GDM1 (cell line): ENCODE measurements at places on chromosomes 3 and 15.
A peak's percentile ranks its signal among the peaks of the same experiment; 100 is the strongest.

- DNase-seq = no peak
Observed at GRCh38 chr15:55897560-55898336, 95.7 kb downstream of the NEDD4 start.

GRCh38 chr15:101497484-101498034 is 8.1 kb upstream of the PCSK6 start:
- no peak for DNase-seq

- no peak for DNase-seq
Observed at GRCh38 chr3:36365829-36366228, 14.5 kb upstream of the STAC start.

DNA sequence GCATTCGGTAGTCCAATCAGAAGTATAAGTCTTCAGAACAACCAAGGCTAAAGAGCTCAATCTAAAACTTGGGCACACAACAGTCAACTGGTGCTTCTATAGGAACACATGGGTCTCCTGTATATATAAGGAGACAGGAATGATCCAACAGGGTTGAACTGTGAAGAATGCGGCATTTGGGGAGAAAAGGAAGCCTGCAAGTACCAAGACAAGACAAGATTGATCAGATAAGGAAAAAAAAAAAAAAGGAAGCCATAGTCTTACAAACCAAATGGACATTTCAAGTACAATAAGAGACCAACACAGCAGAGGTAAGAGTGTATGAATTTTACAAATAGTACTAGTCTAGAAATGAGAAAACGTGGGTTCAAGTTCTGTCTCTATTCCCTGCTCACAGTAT is 6.5 kb downstream of the CPEB1 start:
- no peak for DNase-seq

GRCh38 chr3:15063238-15063637 is 1.9 kb downstream of the MRPS25 start:
- DNase-seq = no peak

GRCh38 chr3:152902141-152902669 is 67.3 kb downstream of the P2RY1 start:
- DNase-seq = no peak

DNA sequence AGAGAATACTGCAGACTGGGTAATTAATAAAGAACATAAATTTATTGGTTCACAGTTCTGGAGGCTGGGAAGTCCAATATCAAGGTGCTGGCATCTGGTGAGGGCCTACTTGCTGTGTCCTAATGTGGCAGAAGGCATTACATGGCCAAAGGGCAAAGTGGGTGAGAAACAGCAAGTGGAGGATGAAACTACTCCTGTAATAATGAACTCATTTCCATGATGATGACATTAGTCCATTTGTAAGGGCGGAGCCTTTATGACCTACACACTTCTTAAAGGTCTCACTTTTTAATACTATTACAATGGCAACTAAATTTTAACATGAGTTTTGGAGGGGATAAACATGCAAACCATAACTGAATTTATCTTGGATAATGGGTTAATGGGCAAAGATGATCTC is 139.6 kb upstream of the SGO1 start:
- DNase-seq = no peak

DNA sequence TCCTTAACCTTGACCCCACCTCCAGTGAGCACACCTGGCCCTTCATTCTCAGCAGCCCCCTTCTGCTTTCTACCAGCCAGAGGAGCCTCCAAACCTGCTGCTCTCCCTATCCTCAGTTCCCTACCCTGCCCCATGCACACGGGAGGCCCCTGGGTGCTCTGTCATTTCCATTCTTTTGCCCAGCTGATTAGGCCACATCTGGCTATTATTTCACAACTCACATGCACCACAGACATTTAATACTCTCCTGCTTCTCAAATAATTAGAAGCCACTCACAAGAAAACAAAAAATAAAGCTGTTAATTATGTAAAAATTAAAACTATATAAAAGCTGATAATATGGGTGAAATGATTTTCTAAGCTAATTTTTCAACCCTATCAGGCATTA is 50.7 kb downstream of the MYLK start:
- no peak for DNase-seq

DNA sequence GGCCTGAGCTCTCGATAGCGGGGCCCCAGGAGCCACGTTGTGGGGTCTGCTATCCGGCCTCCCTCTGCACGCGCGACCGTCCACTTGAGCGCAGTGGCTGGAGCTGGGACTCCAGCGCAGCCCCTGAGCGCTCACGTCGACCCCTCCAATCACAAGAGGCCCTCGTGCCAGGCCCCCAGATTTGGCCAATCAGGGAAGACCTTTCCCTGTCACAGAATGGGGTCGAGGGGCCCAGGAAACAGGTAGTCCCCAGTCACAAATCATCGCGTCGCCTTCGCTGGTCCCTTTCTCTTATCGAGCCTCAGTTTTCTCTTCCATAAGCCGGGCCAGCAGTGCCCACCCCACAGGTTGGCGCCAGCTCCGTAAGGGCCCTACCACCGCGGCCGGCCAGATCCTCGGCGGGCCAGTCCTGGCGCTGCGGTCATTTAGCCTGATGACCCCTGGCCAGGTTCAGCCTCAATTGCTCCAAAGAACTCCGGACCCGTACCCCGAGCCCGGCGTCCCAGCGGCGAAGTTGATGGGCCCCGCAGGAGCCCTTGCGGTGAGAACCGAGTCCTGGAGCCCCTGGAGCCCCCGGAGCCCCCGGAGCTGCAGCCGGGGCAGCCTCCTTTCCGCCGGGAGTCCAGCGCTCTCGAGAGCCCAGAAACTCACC is 435 bp downstream of the ALDH1L1 start:
- no peak for DNase-seq

DNA sequence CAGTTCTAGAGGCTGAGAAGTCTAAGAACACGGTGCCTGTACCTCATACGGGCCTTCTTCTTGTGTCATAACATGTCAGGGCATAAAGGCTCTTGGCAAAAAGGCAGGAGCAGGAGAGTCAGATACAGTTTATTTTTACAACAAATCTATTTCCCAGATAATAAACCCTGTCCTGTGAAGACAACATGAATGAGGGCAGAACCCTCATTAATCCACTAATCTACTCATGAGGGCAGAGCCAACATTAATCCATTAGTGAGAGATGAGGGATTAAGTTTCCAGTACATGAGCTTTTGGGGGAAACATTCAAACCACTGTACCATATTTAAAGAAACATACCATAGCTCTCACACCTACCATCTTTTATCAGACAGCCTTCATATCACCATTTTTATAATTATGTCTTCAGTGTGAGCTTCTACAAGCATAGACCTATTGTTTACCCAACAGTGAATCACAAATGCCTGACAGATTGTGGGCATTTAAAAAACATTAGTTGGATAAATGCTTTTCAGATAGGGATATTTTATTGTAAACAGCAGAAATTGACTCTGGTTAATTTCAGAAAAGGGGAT is 645.8 kb downstream of the GRM7 start:
- no peak for DNase-seq

DNA sequence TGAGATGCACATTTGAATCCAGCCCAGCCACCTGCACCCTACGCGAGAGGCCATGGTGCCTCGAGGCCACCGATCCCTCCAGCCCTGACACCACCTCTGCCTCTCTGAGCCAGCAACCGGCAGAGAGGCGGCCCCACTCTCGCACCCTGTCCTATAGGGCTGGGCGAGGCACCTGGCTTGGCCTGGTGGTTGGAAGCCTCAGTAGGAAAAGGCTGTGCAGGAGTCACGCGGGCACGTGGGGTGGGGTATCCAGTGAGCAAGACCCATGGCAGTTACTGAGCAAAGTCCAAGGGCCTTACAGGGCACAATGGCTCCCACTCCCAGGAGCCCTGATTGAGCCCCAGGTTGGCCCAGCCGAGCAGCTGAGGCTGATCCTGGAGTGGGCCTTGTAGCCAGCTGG is 12.4 kb upstream of the DUSP7 start:
- no peak for DNase-seq

DNA sequence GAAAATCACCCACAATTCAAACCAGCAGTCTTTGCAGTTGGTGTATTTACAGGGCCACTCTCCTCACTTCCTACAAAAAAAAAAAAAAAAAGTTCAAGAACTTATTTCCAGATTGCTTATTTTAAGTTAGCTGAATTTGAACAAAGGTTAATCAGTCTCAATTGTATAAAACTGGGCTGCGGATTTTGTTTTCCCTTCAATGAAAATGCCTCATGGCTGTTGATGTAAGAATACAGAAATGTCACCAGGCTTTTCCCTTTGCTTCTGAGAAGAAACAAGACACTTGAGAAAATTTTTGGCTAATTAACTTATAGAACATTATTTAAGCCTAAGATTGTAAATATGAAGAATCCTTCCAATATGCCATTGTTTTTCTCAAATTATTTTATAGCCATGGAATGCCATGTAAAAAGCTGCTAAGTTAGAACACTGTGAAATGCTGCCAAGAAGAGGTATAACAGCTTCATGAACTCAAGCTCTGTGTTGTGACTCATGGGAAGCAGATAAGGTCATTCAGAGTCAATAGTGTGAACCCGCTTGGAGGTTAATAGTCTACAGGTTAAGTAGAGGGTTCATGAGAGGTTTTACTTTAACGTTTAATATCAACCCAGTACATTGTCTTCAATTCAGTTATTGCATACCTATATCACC is 84.3 kb upstream of the ABI3BP start:
- DNase-seq = no peak

GRCh38 chr3:284322-284721 is 87.8 kb downstream of the CHL1 start:
- no peak for DNase-seq

DNA sequence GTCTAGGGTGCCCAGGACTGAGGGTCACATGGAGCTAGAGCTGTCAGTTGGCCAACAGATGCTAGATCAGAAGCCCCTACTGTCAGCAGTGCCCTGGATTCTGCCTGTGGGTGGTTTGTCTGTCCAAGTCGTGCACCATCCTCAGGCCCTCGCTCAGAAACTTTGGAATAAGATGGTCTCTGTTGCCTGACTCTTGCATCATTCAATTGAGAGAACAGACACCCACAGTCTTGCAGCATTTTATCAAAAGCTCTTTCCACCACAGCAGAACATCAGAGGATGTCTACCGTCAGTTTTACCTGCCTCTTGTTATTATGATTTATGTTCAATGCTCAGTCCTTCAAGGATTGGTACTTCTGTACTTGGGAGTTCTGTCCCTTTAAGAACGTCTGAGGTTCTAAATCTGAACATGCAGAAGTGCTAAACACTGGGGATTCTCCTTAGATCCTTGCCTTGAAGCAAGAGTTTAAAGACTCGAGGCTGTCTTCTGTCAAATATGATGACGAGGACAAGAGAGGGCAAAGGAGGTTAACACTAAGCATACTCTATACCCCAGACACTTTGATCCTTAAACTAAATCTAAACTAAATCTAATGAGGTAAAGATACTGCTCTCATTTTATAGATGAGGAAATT is 4.8 kb downstream of the AQP9 start:
- DNase-seq = no peak

GRCh38 chr3:75059120-75059519 is 444.7 kb upstream of the CNTN3 start:
- DNase-seq = no peak

GRCh38 chr3:105806359-105806758 is 62.5 kb downstream of the CBLB start:
- DNase-seq = no peak

DNA sequence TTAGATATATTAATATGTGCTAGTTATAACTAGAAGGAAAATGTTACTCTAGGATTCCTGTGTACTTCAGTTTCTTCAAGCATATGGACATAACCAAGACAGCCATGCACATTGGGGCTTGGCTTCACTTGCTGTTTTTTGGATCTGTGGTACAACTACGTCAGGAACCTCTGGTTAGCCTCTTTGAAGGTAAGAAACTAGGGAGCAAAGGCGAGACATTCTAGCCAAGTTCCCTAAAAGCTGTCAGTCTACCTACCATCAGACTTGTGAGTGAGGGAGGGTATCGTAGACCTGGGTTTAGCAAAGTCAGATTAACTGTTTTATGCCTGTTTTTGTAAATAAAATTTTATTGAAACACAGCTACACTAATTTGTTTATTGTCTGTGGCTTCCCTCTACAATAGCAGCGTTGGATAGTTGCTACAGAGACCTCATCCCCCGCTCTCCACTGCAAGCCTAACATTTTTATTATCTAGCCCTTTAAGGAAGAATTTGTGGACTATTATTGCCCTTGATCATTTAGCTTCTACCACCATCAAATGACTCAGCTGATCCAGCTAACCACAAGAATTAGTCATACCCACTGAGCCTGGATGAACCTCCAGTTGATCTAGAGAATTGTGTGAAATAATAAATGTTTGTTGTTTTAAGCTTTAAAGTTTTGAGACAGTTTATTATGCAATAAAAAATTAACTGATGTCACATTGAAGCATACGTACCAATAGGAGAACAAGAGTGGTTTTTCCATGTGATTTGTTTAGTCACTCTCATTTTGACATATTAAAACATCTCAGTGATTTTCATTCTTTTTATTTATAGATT is 58.1 kb downstream of the RSRC1 start:
- DNase-seq = peak; percentile 8

DNA sequence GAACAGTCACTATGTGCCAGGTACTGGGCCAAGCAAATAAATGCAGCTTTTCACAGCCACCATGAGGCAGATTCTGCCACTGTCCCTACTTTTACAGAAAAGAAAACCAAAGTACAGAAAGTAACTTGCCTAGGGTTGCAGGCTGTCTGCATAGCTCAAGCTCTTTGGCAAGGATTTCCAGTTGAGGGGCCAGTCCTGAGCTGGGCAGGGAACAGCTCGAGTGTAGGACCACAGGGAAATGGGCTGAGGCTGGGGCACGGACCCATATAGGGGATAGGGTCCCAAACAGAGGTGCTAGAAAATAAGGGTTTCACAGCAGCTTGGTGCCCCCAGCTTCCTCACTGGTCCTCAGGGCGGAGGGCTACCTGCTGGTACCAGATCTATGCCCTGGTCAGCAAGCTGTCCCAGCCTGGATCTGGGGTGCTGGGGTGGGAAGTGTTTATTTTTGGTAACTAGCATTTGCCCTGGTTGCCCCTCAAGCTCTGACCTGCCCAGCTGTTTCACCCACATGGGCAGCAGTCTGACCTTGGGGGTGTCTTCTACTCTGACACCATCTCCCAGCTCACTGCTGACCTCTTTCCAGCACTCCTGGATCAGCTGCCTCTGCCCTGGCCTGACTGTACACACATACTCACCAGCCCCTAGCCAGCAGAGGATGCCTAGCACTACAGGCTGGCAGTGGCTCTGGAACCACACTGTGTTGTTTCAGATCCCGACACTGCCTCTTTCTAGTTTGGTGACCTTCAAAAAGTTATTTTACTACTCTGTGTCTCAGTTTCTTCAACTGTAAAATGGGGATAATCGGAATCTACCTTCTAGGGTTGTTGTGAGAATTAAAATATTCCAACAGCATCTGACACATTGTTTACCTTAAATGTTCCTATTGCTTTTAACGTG is 16.2 kb downstream of the MRAS start:
- DNase-seq = no peak

- DNase-seq = no peak
Observed at GRCh38 chr15:66846811-66847210, 144.8 kb downstream of the SMAD6 start.

- no peak for DNase-seq
Observed at GRCh38 chr3:134600206-134600605, 50.6 kb downstream of the KY start.

DNA sequence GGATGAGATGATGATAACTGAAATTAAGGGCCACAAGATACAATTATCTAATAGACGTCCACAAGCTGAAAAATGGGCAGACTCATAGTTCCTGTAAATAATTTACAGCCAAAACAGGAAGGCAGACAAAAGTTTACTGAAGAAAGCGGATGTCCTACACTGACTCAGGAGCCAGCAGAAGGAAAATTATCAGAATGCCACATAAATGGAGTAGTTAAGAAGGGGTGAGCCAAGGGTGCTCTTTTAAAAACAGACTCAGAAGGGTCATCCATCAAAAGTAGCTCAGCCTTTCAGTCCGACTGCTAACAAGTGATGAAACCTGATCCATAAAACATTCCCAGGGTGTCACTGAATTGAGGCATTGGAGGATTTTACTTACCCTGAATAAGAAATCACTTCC is 39.8 kb downstream of the TUSC7 start:
- no peak for DNase-seq
